CD4-positive, alpha-beta T cell treated with Interleukin-17A for 4 hours (primary cell): ENCODE measurements at places on chromosomes 13 and 19.

- no peak for DNase-seq
These were observed 13.3 kb downstream of the EFNB2 start for GRCh38 chr13:106522112-106522705.

GRCh38 chr19:29439688-29440550 lies 85.9 kb upstream of the VSTM2B start:
- DNase-seq: no peak

DNA sequence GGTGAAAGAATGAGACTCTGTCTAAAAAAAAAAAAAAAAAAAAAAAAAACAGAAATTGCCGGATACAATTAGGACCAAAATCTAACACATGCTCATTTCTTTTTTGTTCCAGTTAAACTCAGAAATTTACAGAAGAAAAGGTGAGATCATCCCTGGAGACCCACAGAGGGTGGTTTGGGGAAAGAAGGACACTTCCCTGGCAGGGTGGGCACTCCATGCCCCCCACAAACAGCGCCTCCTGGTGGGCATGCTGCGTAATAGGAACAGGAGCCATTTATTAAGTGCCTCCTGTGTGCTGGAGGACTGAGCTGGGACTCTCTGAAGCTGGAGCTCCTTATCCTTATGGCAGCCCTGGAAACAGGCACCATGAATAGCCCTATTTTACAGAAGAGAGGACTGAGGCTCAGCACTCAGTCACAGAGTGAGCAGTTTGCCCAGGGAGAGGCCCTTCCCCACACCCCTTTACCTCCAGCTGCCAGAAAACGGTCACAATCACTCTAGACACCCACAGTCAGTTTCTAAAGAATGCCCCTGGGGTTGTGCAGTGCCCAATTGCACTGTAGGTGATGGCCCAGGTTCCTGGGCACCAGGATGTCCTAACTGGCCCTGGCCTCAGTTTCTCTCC lies 10.1 kb downstream of the C19orf38 start:
- peak; percentile 26 for DNase-seq

GRCh38 chr19:44839276-44839675 lies 6.8 kb upstream of the NECTIN2 start:
- no peak for DNase-seq

DNA sequence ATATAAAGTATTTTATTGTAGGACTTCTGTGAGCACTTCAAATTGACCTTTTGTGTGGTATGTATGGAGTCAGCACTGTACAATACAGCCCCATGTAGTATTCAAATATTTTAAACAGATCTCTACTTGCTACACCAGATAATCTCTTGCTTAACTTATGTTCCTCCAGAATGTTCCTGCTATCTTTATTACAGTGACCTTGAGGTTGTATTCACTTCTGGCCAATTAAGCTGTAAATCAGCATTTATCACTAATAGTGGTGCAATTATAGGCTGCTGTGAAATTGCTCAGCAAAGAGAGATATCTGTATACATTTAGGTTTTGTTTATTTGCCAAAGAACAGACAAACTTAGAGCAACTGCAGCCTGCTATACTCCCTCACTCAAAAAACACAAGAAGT lies 1218.6 kb downstream of the PCDH17 start:
- DNase-seq: no peak

DNA sequence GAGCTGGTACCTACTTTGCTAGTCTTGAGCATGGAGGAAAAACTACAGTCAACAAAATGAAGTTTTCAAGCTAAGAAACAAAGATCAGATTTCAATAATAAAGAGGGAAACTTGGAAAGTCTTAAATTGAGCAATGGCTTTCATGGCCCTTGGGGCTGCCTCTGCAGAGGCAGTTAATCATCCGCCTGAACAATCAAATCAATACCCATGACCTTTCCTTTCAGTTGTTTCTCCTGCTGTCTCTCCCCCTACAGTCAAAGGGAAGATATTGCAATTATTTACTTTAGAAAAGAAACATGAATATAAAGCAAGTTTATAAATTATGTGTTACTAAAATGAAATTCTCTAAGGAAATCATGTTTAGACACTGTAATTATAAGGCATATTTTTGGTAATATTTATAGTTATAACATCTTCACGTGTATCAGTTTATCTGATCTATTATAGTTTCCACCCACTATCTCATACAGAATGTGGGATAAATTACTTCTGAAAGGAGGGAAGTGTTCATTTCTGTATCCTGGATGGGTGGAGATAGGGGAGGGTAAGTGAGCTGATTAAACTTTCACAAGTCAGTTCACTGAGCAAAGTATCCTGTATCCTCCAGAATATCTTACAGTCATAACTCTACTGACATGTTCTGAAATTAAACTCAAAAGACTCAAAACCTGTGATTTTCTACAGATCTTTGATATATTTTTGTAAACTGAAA lies 72.4 kb upstream of the TSC22D1 start:
- no peak for DNase-seq

DNA sequence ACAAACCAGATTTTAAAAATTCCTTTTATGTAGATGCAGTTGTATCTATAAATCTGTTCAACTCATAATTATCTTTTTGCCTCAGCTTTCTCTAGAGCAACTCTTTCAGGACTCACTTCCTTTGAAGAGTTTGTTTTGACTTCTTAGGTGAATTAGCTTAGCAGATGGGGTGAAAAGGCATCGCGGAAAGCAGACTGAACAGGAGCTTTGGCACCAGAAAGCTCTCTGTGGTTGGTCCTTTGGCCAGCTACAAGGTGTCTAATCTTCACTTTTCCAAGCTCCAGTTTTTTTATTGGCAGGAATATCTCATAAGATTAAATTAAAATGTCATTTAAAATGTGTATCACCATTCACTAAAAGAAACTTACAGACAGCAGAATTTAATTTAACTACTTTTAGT lies 60.6 kb upstream of the KLF12 start:
- DNase-seq: peak; percentile 10

DNA sequence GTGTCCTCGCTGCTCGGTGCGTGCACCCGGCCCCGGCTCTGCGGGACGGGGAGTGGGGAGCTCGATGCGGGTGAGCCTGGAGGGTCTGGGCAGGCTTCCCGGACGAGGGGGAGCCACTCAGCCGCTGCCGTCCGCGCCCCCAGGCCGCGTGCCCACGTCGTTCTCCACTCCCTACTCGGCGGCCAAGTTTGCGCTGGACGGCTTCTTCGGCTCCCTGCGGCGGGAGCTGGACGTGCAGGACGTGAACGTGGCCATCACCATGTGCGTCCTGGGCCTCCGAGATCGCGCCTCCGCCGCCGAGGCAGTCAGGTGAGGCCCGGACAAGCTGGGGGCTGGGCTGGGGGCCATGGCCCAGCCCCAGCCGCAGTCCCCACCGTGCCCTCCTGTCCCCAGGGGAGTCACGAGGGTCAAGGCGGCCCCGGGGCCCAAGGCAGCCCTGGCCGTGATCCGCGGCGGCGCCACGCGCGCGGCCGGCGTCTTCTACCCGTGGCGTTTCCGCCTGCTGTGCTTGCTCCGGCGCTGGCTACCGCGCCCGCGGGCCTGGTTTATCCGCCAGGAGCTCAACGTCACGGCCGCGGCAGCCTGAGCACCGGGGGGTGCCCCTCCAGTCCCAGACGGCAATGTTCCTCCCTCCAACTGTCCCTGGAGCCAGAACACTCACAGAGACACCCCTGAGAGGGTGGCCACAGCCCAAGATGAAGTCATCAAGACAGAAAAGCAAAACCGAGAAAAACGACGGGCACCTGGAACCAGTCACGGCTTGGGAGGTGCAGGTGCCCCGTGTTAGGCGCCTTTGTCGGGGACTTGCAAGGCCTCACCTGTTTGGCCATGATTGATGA lies 2.5 kb upstream of the RPL36 start:
- no peak for DNase-seq

GRCh38 chr13:101695870-101696516 lies 243.5 kb downstream of the ITGBL1 start:
- DNase-seq: no peak

DNA sequence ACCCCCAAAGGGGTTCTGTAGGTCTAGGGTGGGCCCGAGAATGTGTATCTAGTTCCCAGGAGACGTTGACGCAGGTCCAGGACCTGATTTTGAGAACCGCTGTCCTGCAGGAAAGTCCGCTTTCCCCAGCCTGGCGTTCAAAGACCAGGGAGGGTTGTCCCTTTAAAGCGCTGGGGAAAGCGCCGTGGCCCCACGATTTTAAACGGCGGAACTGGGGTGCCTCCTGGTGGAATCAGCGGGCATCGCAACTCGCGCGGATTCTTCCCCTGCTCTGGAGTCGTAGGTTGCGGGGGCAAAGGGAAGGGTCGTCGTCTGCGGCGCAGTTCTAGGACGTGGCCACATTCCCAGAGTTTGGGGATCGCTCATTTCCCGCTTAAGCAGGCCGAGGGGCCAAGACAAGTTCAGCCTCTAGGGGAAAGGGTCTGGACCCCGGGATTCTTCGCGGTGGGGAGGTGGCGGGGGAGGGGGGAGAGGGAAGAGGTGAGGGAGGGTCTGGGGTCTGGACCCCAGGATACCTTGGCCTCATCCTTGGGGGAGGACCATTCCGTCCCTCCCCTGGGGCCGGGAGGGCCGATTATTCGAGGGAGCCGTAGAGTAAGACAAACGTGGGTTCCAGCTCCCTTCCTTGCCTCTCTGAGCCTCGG lies 7.7 kb downstream of the PNMA8B start:
- DNase-seq: peak; percentile 80

DNA sequence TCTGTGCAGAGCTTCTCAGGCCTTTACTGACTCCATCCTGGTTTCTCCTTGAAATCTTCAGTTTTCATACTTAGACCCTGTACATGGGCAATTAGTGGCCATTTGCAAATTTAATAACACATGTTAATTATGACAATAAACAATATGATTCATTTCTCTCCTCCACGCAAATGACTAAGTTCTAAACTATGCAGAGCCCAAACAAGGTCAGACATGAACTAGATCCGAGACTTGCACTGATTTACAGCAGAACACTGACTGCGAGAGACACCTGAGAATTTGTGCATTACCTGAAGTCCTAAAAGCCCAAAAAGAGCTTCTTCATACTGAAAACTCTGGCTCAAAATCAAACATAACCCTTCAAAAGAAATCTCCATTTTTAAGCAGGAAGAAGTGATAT lies 521.8 kb downstream of the MYO16 start:
- DNase-seq: no peak

DNA sequence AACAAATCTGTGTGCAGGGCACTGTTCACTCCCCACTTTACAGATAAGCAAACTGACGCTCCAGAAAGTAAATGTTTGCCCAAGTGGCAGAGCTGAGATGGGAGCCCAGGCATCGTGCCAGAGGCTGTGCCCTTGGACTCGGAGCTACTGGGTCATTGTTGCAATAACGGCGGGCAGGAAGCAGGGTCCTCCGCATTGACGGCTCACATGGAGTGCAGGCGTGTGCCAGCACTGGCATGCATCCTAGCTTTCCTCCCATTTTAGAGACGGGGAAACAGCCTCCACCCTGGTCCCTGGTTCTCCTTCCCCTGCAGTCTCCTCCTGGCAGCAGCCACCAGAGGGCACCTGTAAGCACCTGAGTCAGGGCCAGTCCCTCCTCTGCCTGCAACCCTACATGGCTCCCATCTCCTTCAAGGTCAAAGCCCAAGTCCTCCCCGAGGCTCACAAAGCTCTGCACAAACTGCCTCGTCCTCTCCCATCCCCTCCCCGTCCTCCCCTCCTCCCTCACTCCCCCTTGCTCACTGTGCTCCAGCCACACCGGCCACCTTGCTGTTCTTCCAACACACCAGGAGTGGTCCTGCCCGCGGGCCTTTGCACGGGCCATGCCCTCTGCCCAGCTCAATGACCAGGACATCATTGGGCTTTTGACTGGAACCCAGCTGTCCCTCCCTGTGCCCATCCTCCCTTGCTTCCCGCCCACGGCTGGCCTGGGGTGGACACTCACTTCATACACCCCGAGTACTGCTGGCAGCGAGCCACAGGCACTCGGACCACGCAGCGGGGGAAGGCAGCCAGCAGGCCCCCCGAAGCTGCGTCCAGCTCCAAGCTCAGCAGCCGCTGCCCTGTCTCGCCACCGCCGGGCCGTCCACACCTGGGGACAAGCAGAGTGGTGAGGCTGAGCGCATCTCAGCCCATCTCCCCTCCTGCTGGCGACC lies 7.7 kb upstream of the LRG1 start:
- DNase-seq: peak; percentile 24

- no peak for DNase-seq
These were observed 55.2 kb downstream of the CEBPG start for GRCh38 chr19:33428627-33429125.

- DNase-seq: no peak
These were observed 75.1 kb upstream of the TSC22D1 start for GRCh38 chr13:44651209-44651608.

GRCh38 chr13:53143757-53144339 lies 115.2 kb downstream of the OLFM4 start:
- no peak for DNase-seq
